ENCODE measurements at places on chromosomes 11 and 22.

DNA sequence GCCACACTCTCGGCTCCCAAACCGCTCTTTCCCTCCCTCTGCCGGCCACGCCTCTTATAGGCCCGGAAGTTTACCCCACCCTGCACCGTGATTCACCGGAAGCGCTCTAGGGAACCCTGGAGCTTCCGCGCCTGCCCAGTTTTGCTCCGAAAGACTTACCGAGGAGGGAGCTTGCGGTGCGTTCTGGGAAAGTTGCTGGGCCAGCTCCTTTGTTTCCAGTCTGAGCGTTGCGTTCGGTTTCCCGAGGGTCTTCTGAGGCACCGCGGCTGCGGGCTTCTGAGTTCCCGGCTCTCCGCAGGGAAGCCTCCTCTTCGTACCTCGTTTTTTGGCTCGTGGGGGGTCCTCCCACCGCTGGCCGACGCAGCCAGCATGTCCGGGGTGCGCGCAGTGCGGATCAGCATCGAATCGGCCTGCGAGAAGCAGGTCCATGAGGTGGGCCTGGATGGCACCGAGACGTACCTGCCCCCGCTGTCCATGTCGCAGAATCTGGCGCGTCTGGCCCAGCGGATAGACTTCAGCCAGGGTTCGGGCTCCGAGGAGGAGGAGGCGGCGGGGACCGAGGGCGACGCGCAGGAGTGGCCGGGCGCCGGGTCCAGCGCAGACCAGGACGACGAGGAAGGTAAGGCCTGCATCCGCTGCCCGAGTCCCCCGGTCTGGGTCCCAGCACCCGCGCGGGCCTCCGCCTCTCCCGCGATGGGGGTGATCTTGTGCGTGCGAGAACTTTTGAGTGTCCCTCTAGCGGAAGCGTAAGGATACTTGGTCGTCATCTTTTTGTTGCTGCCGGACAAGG is at the start of gene MED17:
Gene MED17, plus strand, starts transcription at position 138 of the 790 bp plus-strand sequence. Its CDS starts 232 bp downstream, at position 370.
- peak; percentile 17 for DNase-seq

- no peak for DNase-seq
Measured at GRCh38 chr11:77771135-77771534, 49.4 kb downstream of the RSF1 start.

DNA sequence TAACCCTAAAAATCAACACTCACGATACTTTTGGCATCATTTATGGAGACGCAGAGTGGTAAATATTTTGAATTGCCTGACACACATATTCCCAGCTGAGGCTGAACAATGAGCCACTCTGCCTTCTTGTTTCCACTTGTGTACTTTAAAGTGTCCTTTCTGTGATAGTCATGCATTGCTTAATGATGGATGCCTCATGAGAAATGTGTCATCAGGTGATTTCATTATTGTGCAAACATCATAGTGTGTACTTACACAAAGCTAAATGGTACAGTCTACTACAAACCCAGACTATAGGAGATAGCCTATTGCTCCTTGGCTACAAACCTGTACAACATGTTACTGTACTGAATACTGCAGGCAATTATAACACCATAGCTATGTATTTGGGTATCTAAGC is 44.2 kb downstream of the MRE11 start:
- no peak for DNase-seq

- no peak for DNase-seq
Measured at GRCh38 chr22:40407021-40407761, 36.8 kb downstream of the SGSM3 start.

DNA sequence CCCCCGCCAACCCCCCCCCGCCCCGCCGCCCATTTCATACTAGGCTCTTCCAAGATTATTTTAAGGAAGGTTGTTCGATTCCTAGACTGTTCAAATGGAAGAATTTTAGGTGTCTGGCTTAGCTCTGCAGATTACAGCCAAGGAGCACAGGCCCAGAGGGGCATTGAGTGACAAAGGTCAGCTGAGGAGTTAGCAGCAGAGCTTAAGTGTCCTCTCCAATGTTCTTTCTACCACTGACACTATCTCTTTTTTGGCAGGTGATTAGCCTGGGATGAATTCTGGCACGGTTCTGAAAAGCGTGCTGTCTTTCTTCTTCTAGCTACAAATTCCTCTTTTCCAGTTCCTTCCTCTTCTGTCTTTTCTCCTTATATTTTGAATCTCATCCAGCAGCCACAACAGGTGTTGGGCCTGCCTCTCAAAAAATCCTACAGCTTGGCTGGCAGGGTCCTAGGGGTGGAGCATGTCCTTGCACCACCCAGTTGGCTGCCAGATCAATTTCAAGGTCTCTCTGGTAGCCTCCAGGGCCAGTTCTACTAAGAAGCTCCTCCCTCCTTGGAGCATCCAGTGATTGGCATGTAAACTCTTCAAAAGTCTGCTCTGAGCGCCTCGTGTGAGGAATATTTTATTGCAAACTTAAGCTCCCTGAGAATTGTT is 23.0 kb downstream of the KCNE3 start:
- no peak for DNase-seq

- no peak for DNase-seq
Measured at GRCh38 chr11:119970555-119971304, 167.2 kb downstream of the TRIM29 start.

- no peak for DNase-seq
Measured at GRCh38 chr11:74020539-74020938, 11.7 kb upstream of the UCP3 start.

GRCh38 chr11:119530509-119530908 is 107.5 kb upstream of the THY1 start:
- no peak for DNase-seq

GRCh38 chr22:21714059-21714770 is 21.4 kb downstream of the YPEL1 start:
- no peak for DNase-seq

GRCh38 chr11:98589967-98590366 is 430.8 kb upstream of the CNTN5 start:
- no peak for DNase-seq

GRCh38 chr11:12725055-12725862 is 51.0 kb downstream of the TEAD1 start:
- no peak for DNase-seq

DNA sequence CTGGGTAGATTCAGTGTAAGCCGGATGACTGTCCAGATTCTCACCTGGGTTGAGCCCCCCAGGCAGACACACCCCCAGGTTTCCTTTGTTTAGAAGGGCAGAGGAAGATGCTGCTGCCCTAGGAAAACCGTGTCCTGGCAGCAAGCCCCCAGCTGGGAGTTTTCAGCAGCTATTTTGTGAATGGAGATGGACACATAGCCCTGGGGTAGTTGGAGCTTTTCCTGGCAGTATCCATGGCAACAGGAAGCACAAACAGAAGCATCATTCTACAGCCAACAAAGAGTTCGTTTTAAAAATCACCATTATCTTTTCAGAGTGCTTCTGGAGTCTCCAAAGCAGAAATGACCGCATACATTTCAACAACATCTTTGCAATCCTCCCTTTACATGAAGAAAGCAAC is 245.5 kb downstream of the BRD1 start:
- no peak for DNase-seq

GRCh38 chr22:45692549-45692948 is 20.9 kb downstream of the ATXN10 start:
- DNase-seq: no peak

GRCh38 chr11:16357775-16358174 is 1.4 kb upstream of the SOX6 start:
- DNase-seq: no peak

- no peak for DNase-seq
Measured at GRCh38 chr11:111635706-111636045, 33.4 kb downstream of the SIK2 start.

GRCh38 chr11:74818283-74818946 is 69.8 kb downstream of the RNF169 start:
- no peak for DNase-seq

DNA sequence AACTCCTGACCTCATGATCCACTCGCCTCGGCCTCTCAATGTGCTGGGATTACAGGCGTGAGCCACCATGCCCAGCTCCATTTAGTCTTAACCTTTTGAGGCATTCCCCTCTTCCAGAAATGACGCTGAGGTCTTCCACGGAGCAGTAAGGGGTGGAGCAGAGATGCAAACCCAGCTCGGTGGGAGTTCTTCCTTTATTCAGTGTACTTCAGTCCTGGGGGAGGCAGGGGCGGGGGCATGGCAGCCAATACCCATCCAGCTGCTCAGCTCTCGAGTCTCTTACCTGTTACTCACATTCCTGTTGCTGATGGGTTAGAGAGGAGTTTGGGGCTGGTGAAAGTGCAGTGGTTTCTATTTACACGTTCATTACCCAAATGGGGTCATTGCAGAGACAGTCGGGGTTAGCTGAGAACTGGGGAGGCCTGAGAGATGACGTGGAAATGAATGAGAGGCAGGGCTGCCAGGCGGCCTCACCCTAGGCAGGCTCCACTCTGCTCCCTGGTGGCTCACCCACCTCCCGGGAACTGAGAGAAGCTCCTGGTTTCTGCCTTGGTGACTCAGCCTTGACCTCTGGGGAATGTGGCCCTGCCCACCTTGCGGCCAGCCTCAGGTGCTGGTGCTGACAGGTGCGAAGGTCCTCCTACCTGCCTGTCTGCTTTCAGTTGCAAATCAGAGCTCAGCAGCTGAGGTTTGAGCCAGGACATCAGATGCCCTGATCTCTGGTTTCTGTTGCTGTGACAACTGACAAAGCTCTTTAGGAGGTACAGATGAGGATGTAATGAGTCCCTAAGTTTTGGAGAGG is 13.4 kb upstream of the ST14 start:
- no peak for DNase-seq

GRCh38 chr11:126157326-126158030 is 54.0 kb downstream of the RPUSD4 start:
- DNase-seq: no peak

DNA sequence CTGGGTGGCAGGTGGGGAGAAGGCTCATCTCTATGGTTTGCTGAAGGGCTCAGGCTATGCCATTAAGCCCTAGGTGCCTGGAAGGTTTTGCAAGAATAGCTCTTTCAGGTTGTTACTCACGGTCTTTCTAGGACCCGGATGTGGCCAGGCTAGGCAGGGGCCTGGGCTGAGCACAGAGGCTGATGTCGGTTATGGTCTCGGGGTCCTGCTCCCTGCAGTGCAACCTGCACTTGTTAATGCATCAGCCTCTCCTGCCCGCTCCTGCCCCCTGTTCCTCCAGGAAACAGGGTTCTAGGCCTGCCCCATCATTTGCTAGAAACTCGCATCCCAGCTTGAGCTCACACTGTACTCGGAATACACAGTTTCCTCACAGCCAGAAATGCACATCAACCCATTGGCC is 79.1 kb upstream of the SLC22A12 start:
- DNase-seq: no peak

GRCh38 chr11:60761436-60762190 is 4.9 kb downstream of the MS4A15 start:
- DNase-seq: no peak

DNA sequence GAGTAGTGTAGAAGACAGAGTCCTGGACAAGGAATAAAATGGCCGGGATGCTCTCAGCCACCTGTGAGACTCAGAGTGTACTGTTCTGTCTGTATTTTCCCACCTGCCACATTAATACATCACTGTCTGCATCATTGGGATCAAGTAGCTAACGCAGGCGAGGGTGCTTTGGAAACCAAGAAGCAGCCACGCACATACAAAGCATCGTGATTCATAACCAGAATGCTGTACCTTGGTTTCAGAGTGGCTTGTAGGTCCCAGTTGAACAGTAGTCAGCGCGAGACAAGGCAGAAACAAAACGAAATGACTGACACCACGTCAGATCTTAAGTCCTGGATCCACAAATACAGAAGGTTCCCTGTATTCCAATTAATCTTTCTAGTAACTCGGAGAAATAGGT is 198.3 kb downstream of the GRIK4 start:
- no peak for DNase-seq

- DNase-seq: no peak
Measured at GRCh38 chr11:94537031-94537600, 6.6 kb upstream of the FUT4 start.

DNA sequence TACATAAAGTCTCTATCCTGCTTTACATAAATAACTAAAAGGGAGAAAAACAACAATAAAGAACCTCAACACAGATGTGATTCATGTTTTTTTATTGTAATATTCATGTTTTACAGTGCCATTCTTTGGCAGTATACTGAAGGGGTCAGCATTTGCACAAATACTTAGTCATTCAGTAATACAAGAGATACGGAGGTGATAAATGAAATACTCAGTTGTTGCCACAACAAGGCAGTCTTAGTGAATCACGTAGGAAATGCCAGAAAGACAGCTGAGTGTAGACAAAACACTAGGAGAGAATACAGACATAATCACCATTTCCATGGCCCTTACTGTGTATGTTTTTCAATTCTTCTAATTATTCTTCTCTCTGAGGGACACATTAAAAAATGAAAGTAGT is 910.4 kb downstream of the METTL15 start:
- DNase-seq: no peak

DNA sequence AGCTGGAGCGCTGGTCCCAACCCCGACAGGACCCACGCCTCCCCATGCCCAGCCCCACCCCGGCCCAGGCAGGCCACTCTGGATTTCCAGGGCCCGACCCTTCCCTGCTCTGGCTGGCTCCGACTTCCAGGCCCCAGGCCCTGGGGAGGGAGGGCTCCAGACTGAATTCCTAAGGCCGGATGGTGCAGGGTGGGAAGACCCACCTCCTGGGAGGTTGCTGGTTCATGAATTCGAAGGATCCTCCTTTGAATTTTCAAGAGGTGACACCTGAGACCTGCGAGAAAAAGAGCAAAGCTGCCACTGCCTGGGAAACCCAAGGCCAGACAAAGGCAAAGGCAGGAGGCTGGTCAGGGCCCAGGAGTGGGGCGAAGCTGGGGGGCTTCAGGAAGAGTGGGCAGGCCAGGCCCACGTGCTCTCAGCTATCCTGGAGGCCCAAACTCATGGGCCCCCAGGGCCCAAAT is 47.0 kb upstream of the LINC01488 start:
- DNase-seq: no peak

DNA sequence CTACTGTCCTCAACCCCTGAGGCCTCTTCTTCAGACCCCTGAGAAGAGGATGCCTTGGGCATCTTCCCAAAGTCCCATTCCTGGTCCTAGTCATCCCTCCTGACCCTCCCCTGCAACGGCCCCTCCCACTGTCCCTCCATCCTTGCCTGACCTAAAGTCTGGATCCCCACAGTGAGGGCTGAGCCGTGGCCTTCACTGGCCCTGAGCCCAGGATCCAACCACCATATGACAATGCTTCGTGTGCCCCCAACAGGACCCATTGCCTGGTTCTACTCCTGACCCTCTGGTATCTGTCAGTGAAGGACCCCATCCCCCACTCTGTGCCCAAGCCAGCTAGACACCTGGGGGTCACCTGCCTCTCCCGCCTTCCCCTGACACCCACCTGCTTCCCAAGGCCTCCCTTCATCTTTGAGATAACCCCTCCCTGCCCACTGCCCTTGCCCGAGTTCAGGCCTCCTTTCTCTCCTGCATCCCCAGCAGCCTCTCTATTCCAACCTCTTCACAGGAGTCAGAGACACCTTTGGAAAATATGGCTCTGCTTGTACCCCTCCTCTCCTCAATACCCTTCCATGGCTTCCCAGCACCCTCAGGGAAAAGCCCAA is 48.0 kb downstream of the LRRC32 start:
- no peak for DNase-seq

GRCh38 chr22:27731621-27732020 is 69.9 kb downstream of the MN1 start:
- no peak for DNase-seq

DNA sequence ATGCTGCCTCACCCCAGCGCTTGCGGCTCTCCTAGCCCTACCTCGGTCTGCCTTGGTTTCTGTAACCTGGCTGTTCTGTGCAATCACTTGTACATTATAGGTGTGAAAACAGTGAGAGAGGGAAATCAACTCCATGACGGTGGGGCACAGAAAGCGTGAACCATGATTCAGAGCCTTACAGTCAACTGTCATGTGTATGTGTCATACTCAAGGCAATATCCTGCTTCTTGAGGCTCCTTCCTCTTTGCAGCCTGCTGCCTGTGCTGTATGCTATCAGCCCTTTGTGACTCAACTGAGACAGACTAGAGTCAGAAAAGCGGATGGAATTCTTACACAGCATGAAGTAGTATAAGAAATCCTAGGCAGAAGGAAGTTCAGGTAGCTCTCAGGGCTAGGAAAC is 2.1 kb downstream of the NRIP3 start:
- no peak for DNase-seq
